GM12878 (cell line): ENCODE measurements at places on chromosomes 2 and 18.

DNA sequence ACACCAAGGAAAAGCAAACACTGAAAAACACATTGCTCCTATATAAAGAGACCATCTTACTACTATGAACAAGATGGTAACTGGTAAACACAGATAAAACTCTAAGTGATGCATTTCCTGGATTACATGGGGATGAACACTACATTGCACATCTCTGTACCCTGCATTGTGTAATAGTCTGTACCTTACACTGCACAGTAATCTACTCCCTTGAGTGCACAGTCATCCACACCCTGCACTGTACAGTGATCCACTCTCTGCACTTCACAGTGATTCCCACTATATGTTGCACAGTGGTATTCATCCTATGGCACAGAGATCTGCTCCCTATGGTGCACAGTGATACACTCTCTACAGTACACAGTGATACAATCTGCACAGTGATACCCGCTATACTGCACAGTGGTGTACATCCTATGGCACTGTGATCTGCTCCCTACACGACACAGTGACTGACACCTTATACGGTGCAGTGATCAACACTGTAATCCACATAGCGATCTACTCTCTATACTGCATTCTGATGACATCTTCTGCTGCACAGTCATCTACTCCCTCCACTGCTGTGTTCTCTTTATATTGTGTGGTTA is 462.2 kb upstream of the RGPD4 start:
- DNase-seq = no peak

- DNase-seq = no peak
Observed at GRCh38 chr2:27139310-27139709, at the start of gene PRR30. TSS of gene PRR30 (minus strand) at chr2:27139410. CDS start at chr2:27138329, 1,081 bp downstream.

DNA sequence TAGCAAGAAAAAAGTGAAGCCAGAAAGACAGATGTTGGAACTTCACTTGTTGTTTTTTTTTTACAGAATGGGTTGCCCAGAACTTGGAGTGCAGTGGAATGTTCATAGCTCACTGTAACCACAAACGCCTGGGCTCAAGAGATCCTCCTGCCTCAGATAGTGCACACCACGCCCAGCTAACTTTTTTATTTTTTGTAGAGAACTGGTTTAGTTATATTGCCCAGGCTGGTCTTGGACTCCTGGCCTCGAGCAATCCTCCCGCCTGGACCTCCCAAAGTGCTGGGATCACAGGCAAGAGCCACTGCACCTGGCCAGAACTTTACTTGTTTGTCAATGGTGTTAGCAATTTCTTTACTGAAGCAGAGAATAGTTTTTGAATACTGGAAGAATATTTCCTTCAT is 11.9 kb upstream of the ASPRV1 start:
- DNase-seq = no peak

GRCh38 chr2:152718909-152719645 is 657 bp downstream of the ARL6IP6 start:
- DNase-seq = peak; percentile 37

DNA sequence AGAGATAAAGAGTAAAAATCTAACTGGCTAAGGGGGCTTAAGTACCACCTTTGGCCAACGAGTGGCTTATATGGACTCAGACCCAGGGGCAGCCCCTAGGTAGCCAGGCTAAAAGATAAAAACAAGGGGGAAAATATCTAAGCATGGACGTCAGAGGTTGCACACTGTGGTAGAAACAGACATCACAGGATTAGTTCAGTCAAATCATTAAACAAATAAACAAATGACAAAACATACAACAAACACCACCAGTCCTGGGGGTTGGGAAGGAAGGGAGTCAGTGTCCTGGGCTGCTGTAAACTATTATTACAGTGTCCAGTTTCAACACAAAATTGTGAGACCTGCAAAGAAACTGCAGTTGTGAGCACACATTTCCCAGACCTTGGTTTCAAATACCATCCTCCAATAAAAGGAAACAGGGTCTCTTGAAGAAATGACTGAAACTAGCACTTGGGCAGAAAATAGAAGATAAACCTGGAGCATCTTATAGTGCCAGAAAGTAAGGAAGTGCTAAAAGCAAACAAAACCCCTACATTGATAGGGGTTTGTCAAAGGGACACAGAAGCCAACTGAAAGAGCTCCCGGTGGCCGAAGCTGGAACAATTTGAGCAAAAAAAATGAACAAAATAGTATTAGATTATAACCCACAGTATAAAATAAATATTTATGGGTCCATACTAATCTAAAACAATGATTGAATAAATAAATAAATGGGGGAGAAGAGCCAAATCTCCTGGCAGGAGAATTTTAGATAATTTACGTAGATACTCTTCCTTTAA is 154.8 kb upstream of the KLF7 start:
- no peak for DNase-seq

DNA sequence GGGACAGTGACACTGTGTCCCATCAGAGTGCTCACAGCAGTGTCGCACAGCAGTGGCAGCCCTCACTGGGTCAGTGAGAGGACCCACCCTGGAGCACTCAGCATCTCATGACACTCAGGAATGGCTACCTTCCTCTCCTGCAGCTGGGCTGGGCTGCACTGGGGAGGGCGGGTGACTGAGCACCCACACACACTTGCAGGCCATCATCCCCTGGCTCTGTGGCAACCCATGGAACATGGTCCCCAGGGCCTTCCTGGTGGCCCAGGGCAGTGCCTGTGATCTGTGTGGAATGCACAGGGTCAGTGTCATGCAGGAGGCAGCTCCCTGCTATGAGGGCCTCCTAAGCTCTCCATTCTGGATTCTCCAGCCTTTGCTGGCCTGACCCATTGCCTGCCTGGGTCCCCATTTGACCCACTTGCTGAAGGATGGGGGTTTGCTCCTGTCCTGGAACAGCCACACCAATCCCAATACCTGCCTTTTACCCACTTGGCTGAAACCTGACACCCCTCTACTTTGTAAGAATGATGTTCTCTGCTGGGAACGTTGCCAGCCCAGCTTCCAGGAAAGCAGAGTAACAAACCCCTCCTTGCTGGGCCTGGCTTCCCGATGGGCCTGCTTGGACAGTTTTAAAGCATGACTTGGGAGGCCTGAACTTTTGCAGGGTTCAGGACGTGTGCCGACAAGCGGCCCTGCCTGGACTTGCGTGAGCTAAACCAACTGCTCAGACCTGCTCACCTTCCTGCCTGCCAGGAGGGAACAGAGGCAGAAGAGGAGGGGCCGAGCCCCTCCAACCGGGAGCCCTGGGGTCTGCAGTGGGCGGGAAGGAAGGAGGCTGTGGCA is 13.7 kb downstream of the HS6ST1 start:
- DNase-seq = no peak

DNA sequence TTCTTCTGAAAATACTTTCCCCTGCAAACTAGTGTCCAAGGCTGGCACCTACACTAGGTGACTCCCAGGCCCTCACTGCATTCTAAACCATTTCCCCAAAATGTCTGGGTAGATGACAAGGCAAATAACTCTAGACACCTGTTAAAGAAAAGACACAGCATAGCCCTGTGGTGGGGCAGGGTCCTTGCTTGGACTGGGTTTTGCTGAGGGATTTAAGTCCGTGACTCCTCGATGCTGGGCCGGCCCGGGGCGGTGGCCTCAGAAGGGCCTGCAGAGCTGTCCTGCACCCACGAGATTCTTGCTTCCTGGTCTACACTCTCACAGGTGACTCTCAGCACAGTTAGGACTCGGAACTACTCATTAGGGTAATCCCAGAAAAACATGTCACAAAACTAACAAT is 55.2 kb downstream of the MBP start:
- no peak for DNase-seq

- no peak for DNase-seq
Observed at GRCh38 chr18:38884050-38884449, 1318.5 kb upstream of the CELF4 start.

DNA sequence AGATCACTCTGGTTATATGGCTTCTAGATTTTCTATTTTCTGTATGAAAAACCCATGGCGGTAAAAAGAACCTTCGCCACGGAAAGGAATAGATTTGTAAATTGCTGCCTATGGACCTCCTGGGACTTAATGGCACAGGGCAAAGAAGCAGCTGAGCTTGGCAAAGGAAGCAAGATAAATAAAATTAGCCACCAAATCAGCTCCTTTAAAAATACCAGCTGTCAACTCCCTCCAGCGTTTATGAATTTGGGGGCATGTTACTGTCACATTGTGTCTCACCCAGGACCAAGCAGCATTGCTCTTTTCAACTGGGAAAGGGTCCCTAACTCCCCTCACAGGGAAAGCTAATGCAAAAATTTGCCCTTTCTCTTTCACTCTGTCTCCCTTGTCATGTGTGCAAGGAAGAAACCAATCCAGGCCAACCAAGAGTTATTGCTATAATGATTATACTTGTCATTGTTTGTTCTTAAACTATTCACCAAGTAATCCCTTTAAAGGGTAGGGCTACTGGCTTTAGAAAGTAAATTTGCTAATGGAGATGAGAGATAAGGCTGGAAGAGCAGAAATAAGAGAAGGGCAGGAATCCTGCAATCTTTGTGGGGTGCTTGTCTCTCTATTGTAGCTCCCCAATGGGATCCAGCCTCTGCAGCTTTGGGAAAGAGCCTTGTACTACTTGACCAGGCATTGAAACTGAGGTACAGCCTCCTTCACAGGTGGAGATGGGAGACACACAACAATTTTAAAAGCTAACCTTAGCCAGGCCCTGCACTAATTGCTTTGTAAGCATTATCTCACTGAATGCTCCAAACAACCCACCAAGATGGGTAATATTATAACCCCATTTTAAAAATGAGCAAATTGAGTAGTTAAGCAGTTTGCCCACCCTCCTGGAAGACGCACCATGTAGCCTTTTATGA is 119.1 kb upstream of the KLF7 start:
- DNase-seq = no peak

DNA sequence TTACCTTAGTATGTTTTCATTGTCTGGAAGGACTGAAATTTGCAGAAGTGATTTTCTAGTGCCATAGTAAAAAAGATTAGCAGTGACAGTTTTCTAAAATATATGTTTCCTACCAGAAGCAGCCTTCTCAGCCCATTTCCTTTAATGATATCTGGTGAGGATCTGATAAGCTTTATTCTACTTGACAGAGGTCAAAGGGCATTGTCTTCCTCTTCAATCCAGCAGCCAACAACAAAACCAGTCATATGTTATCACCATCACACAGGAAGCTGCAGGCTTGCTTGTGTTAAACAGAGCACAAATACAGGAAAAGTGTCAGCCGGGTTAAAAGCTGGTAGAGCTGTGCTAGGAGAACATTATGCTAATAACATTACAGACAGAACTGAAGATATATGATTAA is 35.6 kb upstream of the ZSWIM2 start:
- DNase-seq = no peak

DNA sequence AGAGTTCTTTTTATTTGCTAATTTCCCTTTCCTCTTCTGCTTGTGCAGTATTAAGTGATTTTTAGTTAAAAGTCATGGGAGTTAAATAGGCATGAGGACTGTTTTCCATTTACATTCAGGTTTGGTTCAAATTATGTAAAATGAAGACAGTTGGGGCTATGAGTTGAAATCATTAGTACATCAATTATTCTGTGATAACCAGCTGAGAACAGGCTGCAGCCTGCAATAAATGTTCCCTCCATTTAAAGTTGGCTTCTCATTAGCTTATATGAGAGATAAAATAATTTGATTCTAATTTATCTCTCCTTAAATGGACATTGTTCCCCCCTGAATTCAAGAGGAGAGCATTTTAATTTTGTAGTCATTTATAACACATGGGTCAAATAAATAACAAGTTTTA is 48.3 kb downstream of the RHBDD1 start:
- DNase-seq = no peak

- no peak for DNase-seq
Observed at GRCh38 chr2:9889812-9890261, 46.6 kb downstream of the TAF1B start.

GRCh38 chr2:152304836-152305235 is 30.1 kb upstream of the FMNL2 start:
- DNase-seq = no peak

GRCh38 chr2:226573158-226573557 is 226.5 kb downstream of the IRS1 start:
- DNase-seq = no peak

- no peak for DNase-seq
Observed at GRCh38 chr2:174568425-174568824, 29.2 kb downstream of the WIPF1 start.

DNA sequence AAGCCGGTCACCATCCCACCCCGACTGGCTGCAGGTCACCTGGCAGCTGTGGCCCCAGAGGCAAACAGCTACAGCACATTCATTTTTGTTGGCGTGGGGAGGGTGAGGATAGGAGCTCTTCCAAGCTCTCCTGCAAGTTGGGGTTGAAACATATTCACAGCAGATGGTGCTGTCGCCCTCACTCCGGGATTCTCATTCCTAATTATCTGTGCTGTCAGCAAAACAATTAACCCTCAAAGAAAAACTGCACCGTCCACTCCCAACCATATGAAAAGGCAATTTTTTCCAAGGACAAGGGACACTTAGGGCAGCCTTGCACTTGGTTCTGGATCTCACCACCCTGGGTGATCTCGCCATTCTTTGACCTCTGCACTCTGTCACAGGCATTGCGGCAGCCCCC is 68.6 kb downstream of the ZBTB7C start:
- DNase-seq = no peak

DNA sequence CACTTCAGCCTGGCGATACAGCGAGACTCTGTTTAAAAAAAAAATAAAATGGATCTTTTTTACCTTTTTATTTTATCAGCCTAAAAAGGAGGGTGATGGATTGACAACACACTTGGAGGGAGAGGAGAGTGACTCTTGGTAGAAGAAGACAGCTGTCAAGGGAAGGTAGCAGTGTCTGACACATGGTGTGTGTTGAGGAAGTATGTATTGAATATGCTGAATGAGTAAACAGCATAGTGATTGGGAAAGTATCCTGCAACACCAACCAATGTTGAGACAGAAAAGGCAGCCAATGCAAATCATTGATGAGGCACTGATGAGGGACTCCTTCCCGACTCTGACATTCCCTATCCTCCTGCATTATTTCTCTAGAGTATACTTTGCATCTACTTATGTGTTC is 306.4 kb downstream of the LPIN1 start:
- no peak for DNase-seq

- no peak for DNase-seq
Observed at GRCh38 chr2:77995161-77995560, 473.0 kb upstream of the LRRTM4 start.

DNA sequence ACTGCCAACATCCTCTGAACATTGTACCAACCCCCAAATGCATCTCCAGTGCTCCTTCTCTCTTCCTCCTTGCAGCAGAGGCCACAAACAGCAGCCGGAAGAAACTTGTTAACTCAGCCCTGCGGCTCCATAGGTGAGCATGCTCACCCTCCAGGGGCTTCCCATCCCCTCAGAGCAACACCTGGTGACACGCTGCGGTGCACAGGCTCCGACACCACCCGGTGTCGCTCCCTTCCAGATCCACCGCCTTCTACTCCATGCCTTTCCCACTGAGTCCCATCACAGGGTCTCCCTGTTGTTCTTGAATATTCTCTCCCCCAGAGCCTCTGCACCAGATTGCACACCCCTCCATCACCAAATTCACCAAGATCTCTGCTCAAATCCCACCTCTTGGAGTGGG is 171.5 kb upstream of the FHL2 start:
- DNase-seq = no peak

- DNase-seq = peak; percentile 23
Observed at GRCh38 chr2:11160731-11161455, 5.6 kb downstream of the SLC66A3 start.

GRCh38 chr18:55442561-55442960 is 145.4 kb downstream of the TCF4 start:
- DNase-seq = no peak

- DNase-seq = no peak
Observed at GRCh38 chr2:11187731-11188130, 32.5 kb downstream of the SLC66A3 start.
